Activated naive CD4-positive, alpha-beta T cell treated with anti-CD3 and anti-CD28 coated beads, Interleukin-2, amount 50 U/mL, for 72 hours (primary cell): ENCODE measurements at places on chromosomes 4 and X.

DNA sequence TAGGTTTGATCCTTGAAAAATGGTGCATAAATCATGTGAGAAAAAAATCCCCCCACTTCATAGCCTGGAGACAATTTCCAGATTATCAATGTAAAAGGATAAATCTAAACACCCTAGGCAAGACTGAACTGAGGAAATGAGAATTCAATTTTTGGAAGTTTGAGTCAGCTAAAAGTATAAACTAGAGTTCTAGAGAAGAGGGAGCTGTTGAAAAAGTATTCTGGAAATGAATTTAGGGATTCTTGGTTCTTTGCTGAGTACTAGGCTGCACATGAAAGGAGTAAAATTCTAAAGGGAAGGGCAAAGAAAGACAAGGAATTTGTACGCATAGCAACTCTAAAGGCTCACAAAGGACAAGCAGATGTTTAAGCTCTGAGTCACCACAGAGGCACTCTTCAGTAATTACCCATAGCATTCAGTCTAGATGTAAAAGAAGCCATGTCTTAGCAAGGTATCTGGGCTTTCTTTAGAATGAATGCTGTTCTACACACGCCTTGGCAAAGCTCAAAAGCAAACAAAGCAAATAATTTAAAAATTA lies 896.5 kb downstream of the PDHA2 start:
- no peak for DNase-seq

GRCh38 chrX:153465691-153466380 lies 4.5 kb downstream of the HAUS7 start:
- DNase-seq: no peak

DNA sequence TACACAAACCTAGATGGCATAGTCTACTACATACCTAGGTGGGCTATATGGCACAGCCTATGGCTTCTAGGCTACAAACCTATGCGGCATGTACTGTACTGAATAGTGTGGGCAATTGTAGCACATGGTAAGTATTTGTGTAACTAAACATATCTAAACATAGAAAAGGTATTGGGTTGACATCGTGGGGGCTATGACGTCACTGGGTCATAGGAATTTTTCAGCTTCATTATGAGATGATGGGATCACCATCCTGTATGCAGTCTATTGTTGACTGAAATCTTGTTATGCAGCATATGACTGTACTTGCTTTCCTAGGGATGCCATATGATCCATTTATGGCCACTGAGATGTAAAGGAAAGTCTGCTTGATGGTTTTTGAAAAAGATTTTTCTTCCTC lies 1.9 kb upstream of the EXOC1L start:
- no peak for DNase-seq

GRCh38 chr4:82599336-82599735 lies 37.5 kb upstream of the TMEM150C start:
- DNase-seq: no peak

DNA sequence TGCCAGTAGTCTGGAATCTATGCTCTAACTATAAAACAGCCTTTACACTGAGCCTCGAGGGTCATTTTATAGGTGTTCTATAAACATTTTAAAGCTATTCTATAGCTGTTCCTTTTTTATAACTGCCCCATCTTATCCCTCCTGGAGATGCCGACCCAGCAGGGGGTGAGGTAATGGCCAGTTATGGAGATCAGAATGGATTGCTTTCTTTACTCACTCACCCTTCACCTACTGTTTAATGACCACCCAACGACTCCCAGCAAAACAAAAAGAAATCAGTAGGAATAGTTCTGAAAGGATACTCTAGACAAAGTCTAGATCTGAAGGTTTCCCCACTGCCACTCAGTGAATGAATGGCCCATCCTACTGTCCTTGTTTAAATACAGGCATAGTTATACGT lies 1113.1 kb downstream of the FAT4 start:
- DNase-seq: no peak

- DNase-seq: no peak
Measured at GRCh38 chr4:155403886-155404285, 27.1 kb upstream of the MAP9 start.

GRCh38 chr4:123455360-123455759 lies 58.8 kb downstream of the SPRY1 start:
- DNase-seq: no peak

GRCh38 chr4:178823673-178824295 lies 1381.5 kb upstream of the AGA start:
- DNase-seq: no peak

GRCh38 chrX:15815779-15816437 lies 25.6 kb downstream of the ZRSR2 start:
- no peak for DNase-seq

GRCh38 chrX:106906361-106906760 lies 3.2 kb upstream of the RIPPLY1 start:
- DNase-seq: no peak

GRCh38 chrX:16855363-16856075 lies 14.6 kb downstream of the RBBP7 start:
- no peak for DNase-seq

DNA sequence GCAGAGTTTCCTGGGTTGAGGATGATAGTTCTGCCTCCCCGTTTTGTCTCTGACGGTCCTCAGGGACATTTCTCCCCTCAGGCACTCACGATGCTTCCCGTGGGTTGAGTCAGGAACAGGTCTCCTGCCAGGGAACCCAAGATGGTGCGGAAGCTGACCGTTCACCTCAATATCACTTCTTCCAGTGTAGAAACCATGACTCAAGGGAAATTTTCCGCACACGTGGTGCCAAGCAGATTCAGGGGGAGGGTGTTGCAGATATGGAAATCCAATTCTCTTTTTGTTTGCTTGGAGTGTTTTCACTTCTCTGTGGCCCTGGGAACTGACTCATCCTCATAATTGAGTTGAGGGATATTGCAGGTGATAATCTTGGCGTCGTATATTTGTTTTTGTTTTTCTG lies 46.7 kb downstream of the CXorf49B start:
- no peak for DNase-seq

DNA sequence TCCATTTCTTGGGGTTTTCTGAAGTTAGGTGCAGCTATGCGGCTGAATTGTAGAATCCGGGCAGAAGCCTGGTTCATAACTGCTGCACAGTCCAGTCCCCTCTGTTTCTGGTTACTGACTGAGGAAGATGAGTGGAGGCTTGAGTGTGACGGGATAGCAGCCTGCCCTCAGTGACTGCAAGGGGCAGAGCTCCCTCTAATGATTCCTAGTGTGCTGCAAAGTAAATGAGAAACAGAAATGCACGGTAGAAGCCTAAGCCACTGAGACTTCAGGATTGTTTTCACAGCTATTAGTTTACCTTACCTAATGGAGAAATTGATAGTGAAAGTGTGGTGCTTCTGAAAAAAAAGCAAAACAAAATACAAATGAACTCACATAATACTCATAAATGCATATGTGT lies 189.2 kb downstream of the GPM6A start:
- DNase-seq: no peak

DNA sequence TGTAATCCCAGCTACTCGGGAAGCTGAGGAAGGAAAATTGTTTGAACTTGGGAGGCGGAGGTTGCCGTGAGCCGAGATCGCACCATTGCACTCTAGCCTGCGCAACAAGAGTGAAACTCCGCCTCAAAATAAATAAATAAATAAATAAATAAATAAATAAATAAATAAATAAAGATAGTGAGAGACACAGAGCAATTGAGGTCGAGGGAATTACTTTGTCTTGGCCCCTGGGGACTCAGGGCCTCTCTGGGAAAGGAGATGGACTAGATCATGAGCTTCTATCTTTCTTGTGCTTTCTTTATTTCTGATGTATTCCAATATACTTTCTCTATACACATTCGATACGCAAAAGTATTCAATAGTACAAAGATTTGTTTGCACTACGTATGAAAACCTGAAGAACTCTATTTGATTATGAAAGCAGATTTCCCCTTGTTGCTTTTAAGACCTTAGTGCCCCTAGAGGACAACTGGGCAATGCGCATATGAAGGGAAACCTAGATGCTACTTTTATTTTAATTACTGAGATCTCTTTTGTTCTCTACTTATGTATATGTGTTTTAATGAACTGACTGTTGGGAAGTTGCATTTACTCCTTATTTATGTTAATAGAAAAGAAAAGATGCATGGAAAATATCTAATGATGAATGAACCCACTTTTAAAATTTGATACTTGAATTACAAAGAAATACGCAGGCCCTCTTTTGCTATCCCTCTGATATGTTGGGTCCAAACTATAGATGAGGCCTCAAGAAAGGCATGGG lies 12.8 kb upstream of the ELOVL6 start:
- DNase-seq: no peak

GRCh38 chr4:57098941-57099340 lies 11.2 kb downstream of the IGFBP7 start:
- DNase-seq: no peak

GRCh38 chr4:102901804-102902203 lies 33.0 kb downstream of the CISD2 start:
- DNase-seq: no peak

DNA sequence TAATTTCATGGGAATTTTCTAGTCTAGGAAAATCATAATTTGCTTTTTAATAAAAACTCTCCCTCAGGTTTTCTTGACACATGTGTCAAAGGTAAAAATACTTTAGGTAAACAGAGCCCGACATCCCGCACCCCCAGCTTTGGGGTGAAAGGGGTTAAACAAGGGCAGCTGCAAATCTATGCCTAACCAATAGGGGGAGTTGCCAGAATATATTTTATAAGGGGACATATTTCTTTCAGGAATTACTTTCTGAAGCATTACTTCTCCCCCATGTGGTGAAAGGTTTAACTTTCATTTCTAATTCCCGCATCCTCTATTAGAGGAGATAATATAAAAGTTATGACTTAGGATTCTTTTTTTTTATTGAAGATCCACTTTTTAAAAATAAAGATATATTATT lies 53.9 kb upstream of the HEPH start:
- no peak for DNase-seq

DNA sequence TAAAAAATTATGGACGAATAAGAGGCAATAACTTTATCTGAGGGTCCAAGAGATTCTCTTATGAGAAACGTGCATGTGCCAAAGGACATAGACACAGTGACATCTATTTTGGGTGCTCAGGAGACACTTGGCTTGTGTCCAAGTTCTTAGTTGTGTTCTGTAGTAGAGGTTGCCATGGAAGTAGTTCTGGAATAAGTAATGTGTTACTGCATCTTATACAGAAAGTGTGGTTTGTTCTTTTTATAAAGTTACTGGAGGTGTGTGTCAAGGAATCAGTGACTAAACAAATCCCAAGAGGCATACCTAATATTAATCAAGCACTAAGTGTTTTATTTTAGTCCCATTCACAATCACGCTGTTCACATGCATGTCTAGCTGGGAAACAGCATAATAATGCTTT lies 305.7 kb downstream of the ARHGAP24 start:
- DNase-seq: no peak
